ENCODE measurements at places on chromosomes 1 and 21.
A peak's percentile ranks its signal among the peaks of the same experiment; 100 is the strongest.

DNA sequence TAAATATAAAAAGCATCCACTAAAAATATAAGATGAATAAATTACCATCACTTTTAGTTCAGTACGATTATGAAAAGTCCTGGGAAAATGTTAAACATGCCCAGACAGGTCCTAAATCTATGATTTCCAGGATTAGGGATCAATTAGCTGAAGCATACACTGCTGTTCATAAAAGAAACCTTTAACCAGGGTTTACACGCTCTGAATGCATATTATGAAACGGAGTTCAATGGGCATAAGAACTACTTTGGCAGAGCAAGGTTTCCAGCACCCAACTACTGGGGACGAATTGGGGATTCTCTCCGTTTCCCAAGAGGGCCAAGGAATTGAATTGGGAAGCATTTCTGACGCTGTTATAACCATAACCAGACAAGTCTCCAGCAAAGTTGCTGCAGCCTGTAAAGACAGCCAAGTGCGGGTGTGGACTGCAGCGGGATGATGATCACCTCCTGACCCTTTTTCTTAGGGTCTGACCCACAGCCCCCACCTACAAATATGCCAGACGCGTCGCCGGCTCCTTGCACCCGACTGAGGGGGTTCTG, 1.6 kb downstream of the SLC30A1 start:
- no peak for DNase-seq

DNA sequence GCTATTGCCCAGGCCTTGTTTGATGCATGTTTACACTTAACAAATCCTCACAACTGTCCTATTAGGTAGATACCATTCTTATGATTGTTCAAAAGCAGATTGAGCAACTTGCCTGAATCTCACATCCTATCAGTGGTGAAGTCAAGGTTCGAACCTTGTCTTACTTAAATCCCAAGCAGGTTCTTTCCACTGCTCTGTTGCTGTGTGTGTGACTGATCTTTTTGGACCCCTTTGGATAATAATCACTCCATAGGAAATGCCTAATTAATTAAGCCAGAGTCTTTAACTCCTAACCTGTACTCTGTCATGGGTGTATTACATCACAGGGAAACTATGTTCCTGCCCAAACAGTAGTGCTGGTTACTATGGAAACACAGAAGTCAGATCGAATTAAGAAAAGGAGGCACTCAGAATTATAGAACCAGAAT, 84.2 kb downstream of the SPATA46 start:
- DNase-seq: no peak

- no peak for DNase-seq
Measured at GRCh38 chr1:65207317-65207716, 59.3 kb downstream of the AK4 start.

GRCh38 chr1:108590957-108591356, 31.1 kb downstream of the EEIG2 start:
- peak; percentile 11 for DNase-seq

GRCh38 chr1:61389926-61390845, 307.8 kb downstream of the NFIA start:
- no peak for DNase-seq

All from HTR-8/SVneo (cell line).